ENCODE measurements at places on chromosomes 2 and 18.

DNA sequence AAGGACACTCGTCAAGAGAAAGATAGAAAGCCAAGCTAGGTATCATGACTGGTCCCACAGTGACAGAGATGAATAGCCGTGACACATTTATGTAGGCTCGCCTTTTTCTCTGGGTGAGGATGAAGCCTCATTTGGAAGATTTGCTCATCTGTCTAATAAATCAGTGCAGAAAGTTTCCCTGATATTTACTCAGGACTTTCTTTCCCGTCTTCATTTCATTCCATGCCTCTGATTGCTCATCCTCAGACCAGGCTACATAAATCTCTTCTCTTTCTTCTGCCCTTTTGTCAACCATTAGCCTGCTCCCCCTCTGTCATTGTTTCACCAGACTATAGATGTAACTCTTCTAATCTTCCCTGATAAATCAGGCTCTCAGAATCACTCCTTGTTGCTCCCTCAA is 361.8 kb upstream of the MEIS1 start:
- no peak for DNase-seq

GRCh38 chr2:10620481-10620880 is 69.3 kb downstream of the NOL10 start:
- DNase-seq, result no peak

- no peak for DNase-seq
These were observed 69.8 kb upstream of the IL1R1 start for GRCh38 chr2:102072741-102073140.

DNA sequence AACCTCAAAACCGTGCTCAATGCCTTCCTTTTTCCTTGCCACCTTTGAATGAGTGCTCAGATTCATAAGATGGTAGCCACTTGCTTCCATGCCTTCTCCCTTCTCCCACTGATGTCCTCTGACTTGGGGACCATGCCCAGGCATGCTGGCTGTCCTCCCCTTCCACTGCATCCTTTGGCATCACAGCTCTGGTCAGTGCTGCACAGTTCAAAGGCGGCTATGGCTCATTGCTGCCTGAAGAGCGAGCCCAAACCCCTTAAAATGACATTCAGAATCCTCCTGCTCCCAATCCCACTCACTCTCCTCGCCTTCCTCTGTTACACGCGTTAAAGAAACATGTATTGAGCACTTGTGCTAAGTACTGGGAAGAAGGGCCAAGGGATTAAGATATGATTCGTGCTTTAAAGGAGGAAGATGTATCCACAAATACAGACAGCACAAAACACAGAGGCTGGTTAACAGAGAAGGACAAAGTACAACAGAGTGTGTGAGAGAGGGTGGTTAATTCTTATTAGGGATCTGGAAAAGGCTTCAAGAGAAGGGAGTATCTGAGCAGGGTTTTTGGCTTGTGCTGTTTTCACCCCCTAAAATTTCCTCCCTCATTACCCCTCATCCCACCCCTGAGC is 81.8 kb downstream of the CERKL start:
- no peak for DNase-seq

DNA sequence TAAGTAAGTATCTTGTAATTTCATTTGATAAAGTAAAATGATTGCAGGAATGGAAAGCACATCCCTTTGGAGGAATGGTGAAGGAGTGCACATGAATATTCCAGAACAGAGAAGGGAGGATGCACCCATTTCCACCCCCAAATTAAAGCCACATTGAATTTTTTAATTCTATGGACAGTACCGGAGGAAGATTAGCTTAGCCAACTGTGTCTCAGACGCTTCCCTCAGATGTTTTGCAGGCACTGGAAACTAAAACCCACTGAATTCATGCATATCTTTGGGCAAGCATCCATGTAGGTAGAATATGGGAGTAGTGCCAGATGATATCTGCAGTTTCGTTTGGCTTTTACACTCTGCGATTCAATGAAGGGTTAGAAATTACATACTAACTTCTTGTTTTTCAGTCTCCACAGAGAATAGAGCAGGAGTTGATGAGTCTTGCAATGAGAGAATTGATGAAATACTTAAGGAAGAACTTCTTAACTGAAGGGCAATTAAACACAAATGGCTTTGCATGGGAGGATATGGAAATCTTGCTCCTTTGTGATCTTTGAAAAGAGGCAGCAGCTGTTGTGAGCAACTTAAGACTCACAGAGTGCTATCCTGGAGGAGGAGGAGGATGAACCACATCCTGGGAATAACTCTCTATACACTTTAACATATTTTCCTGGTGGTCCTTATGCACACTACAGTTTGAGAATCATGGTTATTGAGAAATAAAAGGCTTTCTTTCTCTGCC is 71.7 kb upstream of the MYO3B start:
- no peak for DNase-seq

DNA sequence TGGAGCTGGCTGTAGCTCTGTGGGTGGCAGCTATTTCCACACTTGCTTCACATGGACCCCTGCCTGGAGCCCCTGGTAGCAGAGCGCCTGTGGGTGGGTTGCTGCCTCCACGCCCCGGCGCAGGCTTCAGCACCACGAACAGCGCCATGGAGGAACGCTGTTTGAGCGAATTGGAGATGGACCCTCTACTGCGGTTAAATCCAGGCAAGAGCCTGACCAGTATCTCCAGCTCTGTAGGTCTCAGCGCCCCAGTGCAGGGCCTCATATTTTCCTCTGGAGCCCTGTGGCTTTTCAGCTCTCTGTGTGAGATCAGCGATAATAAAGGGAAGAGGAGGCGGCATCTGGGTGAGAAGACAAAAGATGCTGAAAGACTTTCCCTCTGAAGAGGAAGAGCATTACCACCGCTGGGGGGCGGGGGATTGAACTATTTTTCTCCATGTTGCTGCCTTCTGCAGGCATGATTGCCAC is 12.0 kb downstream of the ONECUT2 start:
- no peak for DNase-seq

DNA sequence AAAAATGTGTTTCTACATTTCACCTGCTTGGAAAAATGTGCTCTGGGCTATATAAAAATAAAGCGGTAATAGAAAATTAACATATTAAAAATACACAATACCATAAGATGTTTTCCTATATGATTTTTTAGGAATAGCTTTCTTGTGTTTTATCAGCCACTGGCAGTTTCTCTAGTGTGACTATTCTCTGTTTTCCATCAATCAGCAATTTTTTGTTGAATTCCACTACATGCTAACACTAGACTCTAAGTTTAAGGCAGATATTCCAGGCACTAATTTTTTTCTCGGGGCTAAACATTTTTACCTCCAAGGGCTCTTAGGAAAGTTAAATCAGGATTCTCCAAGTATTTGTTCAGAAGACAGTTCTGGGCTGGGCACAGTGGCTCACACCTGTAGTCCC is 140.5 kb downstream of the SPHKAP start:
- DNase-seq, result no peak

Data from C1 segment of cervical spinal cord (tissue), 14 donors.